ENCODE measurements at places on chromosomes 12 and 14. TPM values are rescaled to one million over a fixed set of nuclear protein-coding genes. Genes with fewer than 3 reads are reported as not detected.

The PPM1H gene
- 4.6 TPM for polyA plus RNA-seq

The ABCC9 gene
- 3.4 TPM for polyA plus RNA-seq

The DLST gene
- 64.8 TPM for polyA plus RNA-seq

The OR4K1 gene
- not detected for polyA plus RNA-seq

The RNASE4 gene
- polyA plus RNA-seq, result 27.6 TPM

The C1S gene
- polyA plus RNA-seq, result 98.4 TPM

The TMTC1 gene
- 3.1 TPM for polyA plus RNA-seq

The ISM2 gene
- polyA plus RNA-seq, result 0.23 TPM

The STK38L gene
- polyA plus RNA-seq, result 12.1 TPM

The ADSS1 gene
- 16.7 TPM for polyA plus RNA-seq

The ADGRD1 gene
- 3.7 TPM for polyA plus RNA-seq

The CCDC177 gene
- polyA plus RNA-seq, result 0.03 TPM

Data from stomach (tissue), 19 donors.